ENCODE measurements at places on chromosomes 5 and 9.

- no peak for DNase-seq
Measured at GRCh38 chr5:366541-367357, 45.2 kb downstream of the AHRR start.

- no peak for DNase-seq
Measured at GRCh38 chr5:176680226-176680563, 32.9 kb downstream of the TSPAN17 start.

DNA sequence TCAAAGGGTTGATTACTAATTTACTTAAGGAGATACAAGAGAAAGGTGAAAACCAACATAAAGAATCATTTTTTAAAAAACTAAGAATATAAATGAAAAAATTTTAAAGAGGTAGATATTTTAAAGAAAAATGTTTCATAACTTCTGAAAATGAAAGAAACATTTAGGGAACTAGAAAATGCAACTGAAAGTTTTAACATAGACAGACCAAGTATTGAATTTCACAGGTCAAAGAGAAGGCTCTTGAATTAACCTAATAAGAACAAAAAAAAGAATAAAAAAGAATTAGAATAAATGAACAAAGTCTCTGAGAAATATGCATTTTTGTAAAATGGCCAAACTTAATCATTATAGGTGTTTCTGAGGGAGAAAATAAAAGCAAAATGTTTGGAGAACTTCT lies 16.1 kb upstream of the FAM174A start:
- no peak for DNase-seq

GRCh38 chr5:125346316-125346715 lies 599.9 kb upstream of the ZNF608 start:
- DNase-seq = no peak

DNA sequence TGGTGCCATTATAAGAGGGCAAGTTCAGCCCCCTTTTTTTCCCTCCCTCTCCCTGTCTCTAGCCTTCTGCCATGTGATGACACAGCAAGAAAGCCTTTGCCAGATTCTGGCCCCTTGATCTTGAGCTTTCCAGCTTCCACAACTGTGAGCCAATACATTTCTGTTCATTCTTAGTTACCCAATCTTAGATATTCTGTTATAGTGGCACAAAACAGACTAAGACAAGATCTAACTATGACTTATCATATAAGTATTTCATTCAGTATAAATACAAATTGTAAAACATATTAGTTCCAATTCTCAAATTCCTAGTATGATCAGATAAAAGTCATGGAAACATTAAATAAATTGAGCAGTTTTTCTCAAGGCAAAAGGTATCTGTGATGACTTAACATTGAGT lies 276.3 kb downstream of the COX7C start:
- DNase-seq = no peak

GRCh38 chr5:72141440-72142355 lies 34.4 kb downstream of the MAP1B start:
- DNase-seq = no peak

- no peak for DNase-seq
Measured at GRCh38 chr9:105639936-105640335, 22.3 kb upstream of the TAL2 start.

GRCh38 chr5:76224898-76225297 lies 141.7 kb downstream of the SV2C start:
- no peak for DNase-seq

DNA sequence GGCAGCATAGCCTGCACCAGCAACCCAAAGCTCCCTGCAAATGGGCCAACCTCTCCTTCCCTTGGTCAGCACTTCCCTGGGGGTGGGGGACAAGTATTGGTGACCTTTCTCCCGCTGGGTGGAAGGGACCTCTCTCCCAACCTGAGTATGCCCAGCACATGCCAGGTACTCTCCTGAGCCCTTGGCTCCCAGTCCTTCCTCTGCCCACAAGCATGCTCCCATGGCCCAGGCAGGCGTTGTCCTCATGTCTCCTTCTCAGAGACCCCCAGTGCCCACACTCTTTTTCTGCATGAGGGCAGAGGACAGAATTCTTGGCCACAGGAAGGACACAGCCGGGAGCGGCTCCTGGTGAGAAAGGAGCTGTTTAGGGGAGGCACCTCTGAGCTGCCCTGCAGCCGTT lies 60.3 kb downstream of the PHF2 start:
- DNase-seq = no peak

- no peak for DNase-seq
Measured at GRCh38 chr9:35422346-35422745, 67.6 kb upstream of the RUSC2 start.

- DNase-seq = no peak
Measured at GRCh38 chr9:123392802-123393201, 36.8 kb downstream of the CRB2 start.

GRCh38 chr9:87180841-87181240 lies 233.5 kb upstream of the GAS1 start:
- no peak for DNase-seq

DNA sequence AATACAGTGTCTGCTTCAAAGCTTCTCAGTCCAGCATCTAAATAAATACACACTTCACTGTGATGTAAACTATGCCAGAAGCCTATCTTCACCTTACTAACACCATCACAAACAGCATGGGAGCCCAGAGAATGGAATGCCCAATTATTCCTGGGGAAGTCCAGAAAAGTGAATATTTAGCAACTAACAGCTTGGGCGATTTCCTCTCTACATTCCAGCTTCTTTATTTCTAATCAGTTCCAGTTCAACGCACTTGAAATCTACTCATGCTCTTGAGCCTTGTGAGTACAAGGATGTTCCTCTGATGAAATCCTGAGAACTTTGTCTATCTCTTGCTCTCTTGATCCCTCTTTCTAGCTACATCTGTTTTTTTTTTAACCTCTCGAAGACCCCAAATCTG lies 100.4 kb upstream of the C9orf72 start:
- no peak for DNase-seq

- no peak for DNase-seq
Measured at GRCh38 chr5:56211298-56211865, 21.7 kb downstream of the ANKRD55 start.

GRCh38 chr5:155260798-155261197 lies 247.2 kb downstream of the KIF4B start:
- no peak for DNase-seq

DNA sequence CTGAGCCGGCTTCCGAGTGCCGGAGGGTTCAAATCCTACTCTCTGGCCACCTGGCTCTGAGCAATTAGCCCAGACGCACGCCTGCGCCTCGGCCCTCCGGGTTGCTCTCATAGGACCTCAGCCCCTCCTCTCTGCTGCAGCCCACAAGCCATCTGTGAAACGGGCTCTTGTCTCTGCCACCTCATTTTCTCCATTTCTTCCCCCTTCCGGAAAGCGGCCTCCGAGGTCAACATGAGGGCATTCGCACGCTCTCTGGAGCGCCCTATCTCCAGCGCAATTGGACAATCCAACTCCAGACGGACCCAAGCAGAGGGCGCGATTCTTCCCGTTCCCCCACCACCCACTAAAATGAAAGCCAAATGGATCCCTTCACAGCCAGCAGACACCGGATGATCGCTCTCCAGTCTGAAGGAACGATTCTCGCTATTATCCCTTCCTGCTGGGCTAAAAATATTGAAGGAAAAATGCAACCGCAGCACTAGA lies 41.5 kb downstream of the VAV2 start:
- no peak for DNase-seq

GRCh38 chr5:62341783-62342475 lies 35.9 kb downstream of the KIF2A start:
- DNase-seq = no peak

DNA sequence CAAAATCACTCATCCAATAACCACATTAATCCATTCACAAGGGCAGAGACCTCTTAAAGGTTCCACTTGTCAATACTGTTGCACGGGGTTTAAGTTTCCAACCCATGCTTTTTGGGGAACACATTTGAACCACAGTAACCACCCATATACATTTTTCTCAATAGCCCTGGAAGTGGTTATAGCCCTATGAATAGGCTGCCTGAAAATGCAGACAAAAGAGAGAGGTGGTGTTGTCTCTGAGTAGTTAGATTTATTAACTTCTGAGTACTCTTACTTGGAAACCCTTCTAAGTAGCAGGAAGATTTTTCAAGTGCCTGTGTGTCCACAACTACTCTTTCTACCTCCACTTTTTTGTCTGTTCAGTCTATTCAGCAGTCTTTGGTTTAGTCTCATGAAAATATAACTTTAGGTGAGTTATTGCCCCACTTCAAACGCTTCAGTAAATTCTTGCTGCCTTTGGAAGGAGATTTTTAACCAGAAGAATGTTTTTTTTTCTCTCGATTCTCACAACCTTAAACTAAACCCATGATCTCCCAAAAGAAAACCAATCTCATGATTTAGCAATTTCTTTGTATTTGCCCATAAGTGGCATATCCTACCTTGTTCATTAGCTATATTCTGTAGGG lies 42.6 kb downstream of the ARHGEF28 start:
- no peak for DNase-seq

GRCh38 chr5:112210430-112211005 lies 208.6 kb downstream of the EPB41L4A start:
- no peak for DNase-seq

GRCh38 chr5:104754311-104754995 lies 1191.9 kb upstream of the NUDT12 start:
- DNase-seq = no peak

DNA sequence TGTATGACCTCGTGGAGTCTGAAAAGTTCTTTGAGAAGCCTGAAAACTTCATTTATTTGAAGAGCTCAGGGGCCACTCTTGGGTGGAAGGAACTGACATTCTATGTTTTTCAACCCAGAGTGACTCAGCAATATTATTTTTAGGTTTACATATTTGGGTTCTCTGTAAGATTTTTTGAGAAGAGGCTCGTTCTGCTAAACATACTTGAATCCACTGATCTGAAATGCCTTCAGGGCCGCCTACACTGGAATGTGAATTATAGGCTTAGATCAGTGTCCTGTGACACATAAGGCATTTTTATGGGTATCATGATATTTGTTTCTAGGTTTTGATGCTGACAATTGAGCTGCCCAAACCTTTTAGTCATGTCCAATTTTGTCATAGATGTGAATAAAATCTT lies 86.2 kb downstream of the PSAT1 start:
- no peak for DNase-seq

DNA sequence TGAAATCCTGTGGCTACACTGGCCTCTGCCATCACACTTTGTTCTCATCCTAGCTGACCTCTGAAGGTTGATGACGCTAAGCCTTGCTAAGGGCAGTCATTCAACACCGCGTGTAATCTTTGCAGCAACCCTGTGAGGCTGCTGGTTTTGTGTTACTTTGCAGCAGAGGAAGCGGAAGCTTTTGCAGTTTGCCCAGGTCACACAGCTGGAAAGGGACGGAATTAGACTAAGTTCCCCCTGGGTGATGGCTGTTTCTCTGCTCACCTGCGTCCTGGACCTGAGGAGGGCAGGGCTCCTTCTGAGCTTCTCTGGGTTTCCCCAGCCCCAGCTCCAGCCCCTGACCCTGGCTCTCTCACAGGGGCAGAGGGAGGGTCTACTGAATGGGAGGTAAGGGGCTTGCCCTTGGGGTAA lies 7.3 kb upstream of the SLC25A51 start:
- DNase-seq = no peak

GRCh38 chr9:22457448-22457847 lies 10.8 kb downstream of the DMRTA1 start:
- no peak for DNase-seq

DNA sequence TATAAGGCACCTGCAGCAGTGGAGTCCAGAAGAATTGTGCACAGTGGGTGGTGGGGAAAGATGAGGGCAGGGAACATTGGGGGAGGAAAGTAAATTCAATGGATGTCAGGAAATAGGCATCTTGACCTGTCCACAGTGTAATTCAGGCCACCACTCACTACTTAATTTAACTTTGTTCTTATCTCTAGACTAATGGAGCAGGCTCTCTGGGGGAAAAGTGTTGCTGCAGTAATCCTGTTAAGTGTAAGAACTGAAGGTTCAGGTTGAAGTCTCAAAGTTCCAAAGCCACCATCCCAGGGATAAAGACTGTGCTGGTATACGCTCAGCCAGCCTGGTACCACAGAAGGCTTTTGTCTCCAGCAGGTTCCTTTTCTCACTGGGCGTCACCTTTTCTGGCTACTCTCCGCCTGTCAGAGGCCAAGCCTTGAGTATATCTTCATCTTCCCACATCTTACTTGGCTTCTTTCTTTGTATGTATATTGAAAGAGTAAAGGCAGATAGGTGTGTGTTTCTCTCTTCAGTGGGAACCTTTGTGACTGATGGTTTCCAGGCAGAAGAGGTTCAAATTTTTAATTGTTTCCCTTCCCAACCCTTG lies 150.9 kb upstream of the DMRT1 start:
- DNase-seq = no peak

DNA sequence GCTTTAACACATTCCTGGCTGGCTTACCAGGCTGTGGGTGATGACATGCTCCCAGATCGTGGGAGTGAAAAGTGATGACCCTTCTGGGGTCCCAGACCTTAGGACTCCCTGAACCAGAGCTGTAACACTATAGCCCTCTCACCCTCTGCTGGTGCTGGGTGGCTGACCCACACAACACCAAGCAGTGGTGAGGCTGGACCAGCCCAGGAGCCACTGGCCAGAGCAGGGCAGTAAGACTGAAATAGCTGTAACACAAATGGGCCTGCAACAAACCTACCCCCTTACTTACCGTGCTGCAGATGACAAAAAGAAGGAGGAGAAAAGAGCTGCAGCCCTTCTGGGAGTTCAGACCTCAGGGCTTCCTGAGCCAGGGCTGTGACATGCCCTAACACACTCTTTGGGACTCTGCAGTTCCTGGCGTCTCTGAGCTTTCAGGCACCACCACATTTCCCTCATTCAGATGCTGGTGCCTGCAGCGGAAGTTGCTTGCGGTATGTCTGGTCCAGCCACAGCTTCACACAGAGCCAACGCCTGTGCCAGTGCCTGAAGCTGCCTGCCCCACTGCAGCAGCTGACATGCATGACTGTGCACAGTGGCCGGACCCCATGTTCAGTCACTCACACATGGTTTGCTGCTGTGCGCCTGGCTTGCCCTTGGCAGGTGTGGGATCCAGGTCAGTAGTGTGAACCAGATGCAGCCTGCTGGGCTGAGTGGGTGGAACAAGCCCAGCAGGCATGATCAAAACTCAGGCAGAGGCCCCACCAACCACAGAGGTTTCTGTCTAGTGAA lies 1247.4 kb downstream of the EFNA5 start:
- no peak for DNase-seq

DNA sequence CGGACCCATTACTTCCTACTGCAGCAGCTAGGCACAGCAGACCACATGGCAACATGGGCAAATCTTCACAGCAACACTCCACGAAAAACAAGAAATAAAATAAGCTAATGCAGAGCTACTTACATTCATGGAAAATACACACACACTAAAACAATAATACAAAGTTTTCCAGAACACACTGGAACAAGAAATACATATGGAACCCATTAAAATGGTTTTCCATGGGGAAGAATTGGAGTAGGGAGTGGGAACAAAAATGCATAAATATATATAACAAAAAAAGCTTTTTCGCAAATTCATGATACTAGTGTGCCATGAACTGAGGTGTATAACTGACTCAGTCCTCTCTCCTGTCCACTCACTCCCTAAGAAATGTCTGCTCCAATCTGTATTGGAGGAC lies 8.3 kb downstream of the ADAMTS12 start:
- no peak for DNase-seq

All from GM18507 (cell line).